Liver (tissue), 10 donors: ENCODE measurements at places on chromosomes 2 and 18. TPM values are rescaled to one million over a fixed set of nuclear protein-coding genes. Genes with fewer than 3 reads are reported as not detected.

Gene FBLN7
- 1.6 TPM for total RNA-seq

Gene IL18R1
- total RNA-seq = 4.8 TPM

GRCh38 chr2:60234274-60234986 lies 319.0 kb downstream of the BCL11A start:
- DNase-seq = no peak

DNA sequence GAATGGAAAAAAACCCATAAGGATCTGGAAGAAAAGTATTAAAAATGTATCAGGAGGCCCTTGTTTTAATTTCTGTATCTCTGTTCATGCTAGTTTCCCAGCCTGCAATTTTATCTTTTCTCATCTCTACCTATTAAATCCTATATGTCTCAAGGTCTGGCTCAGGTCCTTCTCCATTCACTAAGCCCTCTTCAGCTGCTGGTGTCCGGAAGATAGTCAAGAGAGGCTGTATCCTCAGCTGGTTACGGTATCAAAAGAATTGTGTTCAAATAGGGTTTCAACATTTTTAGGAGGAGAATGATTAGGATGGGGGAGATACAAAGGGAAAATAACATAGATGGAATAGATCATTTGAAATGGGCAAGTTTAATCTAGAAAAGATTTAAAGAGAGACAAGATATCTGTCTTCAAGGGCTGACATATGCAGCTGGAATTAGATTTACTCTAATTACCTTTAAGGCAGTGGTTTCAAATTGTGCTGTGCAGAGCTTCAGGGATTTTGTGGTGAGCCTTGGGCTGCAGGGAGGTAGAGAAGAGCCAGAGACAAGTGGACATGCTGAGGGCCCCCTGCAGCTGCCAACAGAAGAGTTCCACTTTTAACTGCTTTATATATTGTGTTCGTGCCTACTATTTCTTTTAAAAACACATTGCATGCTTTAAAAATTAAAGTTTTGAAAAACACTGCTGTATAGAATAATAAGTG lies 24.1 kb downstream of the GREB1L start:
- DNase-seq = no peak

GRCh38 chr2:75233965-75234364 lies 34.6 kb upstream of the TACR1 start:
- DNase-seq = no peak
